ENCODE measurements at places on chromosomes 16 and 17. TPM values are rescaled to one million over a fixed set of nuclear protein-coding genes. Genes with fewer than 3 reads are reported as not detected.
A peak's percentile ranks its signal among the peaks of the same experiment; 100 is the strongest.

DNA sequence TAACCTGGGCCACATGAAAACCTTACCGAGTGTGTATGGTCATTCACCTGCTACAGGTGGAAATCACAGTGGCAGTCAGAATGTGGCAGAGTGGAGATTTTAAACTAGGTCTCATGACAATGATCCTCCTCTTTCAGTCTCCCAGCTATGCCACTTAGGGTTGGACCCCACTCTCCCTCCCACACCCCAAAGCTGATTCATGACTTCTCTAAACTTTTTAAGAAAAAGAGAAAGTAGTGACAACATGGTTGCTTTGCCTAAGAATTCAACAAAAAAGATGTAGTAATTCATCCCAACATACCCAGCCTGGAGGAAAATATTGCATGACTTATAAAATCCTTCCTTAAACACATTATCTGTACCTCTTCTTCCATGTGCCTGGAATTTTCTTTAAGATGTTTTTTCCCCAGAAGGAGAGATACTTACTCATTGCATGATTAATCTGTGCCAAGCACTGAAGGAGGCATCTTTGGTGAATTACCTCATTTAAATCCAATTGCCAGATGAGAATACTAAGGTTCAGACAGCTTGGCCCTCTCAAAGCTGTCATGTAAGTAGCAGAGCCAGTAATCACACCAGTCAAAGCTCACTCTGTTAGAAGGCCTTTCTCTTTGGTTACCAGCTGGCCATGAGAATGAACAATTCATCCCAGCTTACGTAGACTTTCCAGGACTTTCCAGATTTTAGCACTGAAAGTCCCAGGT is 119.9 kb downstream of the COPRS start:
- DNase-seq = no peak

DNA sequence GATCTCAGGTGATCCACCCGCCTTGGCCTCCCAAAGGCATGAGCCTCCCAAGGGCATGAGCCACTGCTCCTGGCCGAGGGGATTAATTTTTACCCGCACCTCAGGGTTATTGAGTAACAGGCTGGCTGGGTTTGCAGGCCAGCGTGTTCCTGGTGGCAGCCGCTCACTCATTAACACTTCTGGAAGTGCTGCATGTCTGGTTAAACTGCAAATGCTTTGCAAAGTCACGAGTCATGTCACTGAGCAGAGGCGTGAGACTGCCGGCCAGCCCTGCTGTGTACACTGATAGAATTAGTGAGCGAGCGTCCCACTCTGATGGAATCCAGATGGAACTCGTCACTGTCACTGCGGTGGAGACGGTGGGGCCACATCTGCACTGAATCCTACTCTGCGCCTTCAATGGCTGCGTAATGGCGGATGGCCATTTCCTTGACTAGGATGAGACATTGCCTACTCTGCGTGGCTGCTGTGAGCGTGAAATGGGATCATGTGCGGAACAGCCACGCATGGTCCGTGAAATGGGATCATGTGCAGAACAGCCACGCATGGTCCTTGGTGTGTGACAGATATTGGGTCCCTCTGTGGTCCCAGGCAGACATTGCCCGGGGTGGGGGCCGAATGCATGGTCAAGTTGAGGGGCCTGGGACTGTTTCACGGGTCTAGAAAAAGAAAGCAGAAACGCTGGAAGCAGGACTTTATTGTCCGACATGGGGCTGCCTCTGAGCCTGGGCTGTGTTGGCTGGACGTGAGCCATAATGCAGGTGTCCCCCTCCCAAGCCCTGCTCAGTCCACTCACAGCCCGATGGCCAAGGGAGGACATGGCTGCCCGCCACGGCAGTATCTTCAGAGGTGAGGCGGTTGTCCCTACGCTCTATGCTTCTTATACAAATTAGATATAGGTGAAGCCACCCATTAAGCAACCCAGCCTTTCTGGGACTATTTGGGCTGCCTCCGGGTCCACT is 740 bp upstream of the SLC5A10 start:
- no peak for DNase-seq

The CD300LG gene
- not detected for total RNA-seq

The THOC6 gene
- 28.6 TPM for total RNA-seq

- no peak for DNase-seq
These were observed 94.2 kb downstream of the C16orf78 start for GRCh38 chr16:49467540-49468372.

GRCh38 chr17:2855063-2855600 is 58.9 kb downstream of the RAP1GAP2 start:
- DNase-seq = no peak

The TP53TG3B gene
- not detected for total RNA-seq

The JPT2 gene
- 207 TPM for total RNA-seq

GRCh38 chr16:84577034-84577803 is 40.7 kb downstream of the COTL1 start:
- DNase-seq = no peak

DNA sequence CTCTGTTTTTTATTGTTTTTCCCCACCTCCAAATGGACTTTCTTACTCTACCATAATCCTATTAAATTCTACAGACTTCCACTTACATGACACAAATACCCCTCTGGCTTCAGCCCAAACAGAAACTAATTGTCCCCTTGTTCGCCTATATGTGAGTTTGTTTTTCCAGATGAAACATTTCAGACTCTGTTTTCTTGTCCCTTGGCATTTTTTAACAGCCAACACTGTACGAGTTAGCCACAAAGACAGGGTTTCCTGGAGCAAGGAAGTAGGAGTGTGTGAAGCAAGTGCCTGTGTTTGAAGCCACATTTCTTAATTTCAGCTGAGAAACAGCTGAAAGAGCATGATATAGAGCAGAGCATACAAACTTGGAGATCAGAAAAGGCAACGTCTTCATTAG is 382.2 kb upstream of the CDH5 start:
- DNase-seq = no peak

- no peak for DNase-seq
These were observed 154.5 kb downstream of the LAT start for GRCh38 chr16:29139261-29139802.

DNA sequence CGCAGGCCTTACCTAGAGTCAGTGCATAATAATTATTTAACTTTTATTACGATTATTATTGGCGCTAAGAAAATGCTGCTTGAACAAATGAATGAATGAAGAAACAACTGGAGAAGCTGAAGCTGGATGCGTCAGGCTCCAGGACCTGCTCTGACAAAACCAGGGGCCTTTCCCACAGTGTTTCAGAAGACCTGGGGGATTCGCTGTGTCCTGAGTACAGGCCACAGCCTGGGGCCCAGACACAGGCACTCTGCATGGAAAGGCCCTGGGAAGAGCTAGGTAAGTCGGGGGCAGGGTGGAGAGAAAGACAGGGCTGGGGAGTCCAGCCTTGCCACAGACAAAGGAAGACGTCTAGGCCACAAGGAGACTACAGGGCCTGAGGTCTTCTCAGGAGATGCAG is 226.1 kb downstream of the ZNF423 start:
- DNase-seq = no peak

The ATAD5 gene
- 27.3 TPM for total RNA-seq

GRCh38 chr16:35149550-35149949 is 1690.1 kb downstream of the TP53TG3F start:
- DNase-seq = no peak

GRCh38 chr16:17228048-17228707 is 242.6 kb downstream of the XYLT1 start:
- DNase-seq = peak; percentile 20

Measured in neural progenitor cell (in vitro differentiated cells).